ENCODE measurements at places on chromosomes 1 and 21.

- DNase-seq: no peak
Measured at GRCh38 chr1:92653605-92654381, 131.1 kb downstream of the EVI5 start.

- no peak for DNase-seq
Measured at GRCh38 chr1:218874313-218874712, 299.4 kb upstream of the LYPLAL1 start.

DNA sequence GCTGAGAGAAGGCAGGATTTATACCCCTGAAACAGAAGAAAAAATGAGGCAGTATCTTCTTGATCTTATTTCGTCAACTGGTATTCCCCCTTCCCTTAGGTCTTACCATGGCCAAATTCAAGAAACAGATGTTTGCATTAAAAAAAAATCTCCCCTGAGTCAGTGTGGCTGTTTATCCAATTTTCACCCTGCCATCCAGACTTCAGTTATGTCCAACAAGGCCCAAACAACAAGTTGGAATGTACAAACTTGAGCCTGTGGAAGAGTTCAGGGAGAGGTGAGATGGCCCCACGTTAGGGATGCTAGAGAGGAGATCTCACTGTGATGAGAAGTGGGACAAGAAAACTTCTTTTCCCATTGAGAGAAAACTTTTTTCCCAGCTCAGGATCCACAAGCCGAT lies 147.2 kb upstream of the PROX1 start:
- DNase-seq: no peak

DNA sequence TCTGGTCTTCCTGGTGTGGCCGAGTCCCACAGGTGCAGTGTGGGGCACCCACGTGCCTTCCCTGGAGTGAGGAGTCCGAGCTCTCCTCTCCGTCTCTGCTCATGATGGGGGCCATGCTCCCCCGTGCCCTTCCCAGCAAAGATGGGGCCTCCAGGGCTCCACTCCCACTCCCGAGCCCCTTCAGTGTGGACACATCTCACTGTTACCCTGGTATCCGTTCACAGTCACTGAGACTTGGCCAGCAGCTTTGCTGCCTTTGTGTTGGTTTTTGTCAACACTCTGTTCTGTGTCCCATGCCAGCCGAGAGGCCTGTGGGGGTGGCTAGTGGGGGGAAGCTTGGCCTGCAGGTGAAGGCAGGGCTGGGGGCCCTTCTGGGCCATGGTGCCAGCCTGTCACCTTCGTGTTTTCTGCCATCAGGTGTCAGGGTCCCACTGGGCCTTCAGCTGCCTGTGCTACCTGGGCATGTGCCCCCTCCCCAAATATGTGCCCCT lies 46.9 kb upstream of the POFUT2 start:
- DNase-seq: no peak

DNA sequence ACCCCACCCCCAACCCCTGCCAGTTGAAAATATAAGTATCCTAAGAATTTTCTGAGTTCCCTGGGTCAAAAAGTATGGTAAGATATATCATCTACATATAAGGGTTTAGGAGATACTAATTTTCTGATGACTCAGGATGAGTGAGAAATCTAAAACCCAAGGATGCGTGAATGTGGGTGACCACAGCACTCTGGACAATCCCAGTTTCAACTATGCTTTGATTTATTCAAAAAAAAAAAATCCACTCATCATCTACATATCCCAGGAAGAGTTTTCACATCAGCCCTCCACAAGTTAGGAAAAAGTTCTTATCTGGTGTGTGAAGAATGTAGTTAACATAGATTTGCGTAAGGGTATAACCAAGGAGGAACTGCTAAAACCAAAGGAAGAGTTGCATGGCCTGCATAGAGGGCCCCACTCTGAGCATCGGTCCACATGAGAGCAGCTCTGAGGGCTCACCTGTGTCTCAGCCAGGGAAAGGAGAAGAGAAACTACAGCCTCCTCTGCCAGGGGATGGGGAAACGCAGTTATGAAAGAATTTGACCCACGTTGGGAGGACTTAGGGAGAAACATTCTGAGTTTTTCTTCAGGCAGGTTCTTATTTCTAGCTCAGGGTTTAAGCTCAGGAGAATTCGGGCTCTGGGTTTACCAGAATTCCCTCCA lies 18.8 kb downstream of the LAMB3 start:
- no peak for DNase-seq

- DNase-seq: no peak
Measured at GRCh38 chr1:170410401-170411166, 121.4 kb upstream of the GORAB start.

GRCh38 chr1:207579436-207579799 lies 65.5 kb upstream of the CR1L start:
- DNase-seq: no peak

GRCh38 chr1:168892931-168893330 lies 163.9 kb upstream of the DPT start:
- no peak for DNase-seq

GRCh38 chr1:209766051-209766450 lies 10.2 kb downstream of the TRAF3IP3 start:
- DNase-seq: no peak

DNA sequence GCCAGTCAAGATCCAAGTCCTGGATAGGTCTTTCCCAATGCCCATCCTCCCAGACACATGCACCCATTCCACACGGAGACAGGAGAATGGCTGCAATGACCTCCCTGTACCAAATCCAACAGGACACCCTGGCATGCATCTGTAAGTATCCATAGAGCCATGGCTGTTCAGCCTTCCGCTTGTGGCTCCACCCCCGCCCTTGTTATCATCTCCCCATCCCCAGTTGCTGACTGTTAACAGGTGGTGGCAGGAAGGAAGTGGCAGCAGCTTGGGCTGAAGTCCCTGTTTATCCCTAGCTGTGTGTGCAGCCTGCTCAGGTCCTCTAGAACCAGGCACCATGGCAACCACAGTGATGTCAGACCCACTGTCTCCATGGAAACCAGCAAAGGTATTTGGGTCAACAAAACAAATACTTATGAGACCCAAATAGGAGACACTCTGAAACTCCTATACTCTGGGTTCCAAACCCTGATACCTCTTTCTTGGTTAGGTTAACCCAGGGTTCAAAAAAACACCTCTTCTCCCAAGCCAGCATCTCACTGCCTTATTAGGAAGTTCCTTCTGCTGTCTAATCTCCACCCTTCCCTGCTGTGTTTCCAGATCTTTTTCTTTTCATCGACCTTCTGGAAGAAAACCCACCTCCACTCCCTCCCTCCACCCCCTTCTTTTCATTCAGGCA lies 721 bp downstream of the PBXIP1 start:
- DNase-seq: peak; percentile 49

GRCh38 chr1:43465505-43466067 lies 11.9 kb upstream of the HYI start:
- DNase-seq: no peak

DNA sequence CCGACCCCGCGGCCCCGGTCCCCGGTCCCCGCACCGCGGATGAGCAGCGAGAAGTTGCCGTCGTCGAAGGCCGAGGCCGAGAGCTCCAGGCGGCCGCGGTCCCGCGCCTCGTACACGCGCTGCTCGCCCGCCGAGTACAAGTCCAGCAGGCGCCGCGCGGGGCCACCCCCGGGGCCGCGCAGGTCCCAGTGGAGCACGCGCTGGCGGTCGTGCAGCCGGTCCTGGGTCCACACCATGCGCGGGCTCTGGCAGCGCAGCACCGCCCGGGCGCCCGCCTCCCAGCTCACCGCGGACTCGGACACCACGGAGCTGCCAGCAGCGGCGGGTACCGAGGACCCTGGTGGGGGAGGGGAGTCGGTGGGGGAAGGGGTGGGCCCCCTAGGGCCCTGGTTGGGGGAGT lies 2.9 kb downstream of the MXRA8 start:
- no peak for DNase-seq

DNA sequence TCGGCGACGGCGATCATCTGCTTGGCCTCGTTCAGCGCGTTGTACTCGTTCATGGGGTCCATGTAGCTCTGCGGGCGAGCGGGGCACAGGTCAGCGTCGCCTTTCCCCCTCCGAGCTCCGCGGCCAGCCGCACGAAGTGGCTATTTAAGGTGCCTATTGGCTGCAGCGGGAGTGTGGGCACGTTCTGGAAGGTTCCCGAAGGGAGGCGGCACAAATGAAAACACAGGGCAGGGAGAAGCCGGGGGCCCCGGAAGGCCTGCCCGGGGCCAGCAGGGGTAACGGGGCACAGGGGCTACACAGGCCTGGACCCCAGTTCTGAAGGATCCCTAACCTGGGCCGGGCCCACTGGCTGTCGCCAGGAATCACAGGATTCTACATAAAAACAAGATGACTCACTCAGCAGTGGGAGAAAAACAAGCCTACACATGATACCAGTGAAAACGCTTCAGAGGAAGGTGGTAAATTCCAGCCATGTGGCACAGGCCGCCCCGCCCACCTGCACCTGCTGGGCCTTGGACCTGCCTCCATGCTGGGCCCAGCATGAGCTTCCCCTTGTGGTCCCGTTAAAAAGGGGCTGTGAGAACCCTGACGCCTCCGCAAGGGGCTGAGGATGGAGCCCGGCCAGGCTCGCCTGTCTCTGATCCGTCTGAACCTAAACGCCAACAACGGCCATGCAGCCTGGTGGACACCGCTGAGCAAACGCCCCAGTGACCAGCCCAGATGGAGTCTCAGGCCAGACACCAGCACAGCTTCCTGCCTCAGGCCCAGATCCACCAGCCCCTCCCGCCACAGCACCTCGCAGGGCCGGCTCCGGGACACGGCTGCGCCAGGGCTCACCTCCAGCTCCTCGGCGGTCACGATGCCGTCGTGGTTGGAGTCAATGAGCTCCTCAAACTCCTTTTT lies 3.9 kb upstream of the TNFRSF4 start:
- no peak for DNase-seq

DNA sequence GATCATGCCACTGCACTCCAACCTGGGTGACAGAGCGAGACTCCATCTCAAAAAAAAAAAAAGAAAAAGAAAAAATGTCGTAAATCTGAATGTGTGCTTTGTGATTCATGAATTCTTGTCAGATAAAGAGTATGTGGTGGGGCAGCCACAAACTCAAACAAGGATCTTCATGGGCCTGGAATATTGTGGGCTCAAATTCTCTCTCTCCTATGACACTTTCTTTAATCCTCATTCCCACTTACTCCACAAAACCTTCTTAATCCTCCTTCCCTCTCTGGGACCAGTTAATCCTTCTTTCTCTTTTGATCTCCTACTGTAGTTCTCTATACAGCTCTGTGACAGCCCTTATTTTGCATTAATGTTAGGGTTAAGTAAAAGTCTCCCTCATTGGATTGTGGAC lies 112.3 kb downstream of the AK5 start:
- no peak for DNase-seq

- no peak for DNase-seq
Measured at GRCh38 chr1:212237651-212238050, 47.6 kb upstream of the PPP2R5A start.

DNA sequence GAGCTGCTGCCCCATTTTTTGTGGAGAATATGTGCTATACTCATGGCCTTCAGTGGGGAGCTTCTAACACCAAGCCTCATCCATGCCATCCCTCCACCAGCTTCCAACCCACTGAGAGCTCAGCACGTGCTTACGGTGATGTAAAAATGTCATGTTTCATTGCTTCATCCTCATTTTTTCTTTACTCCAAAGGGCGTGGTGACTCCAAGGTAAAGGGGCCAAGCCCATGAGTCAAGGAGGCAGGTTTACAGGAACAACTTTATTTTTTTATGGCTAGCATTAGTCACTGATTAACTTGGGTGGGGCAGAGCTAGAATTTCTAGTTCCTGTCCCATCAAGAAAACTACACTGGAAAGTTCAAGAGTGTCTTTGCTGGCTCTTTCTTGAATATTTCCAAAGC lies at the start of gene C1orf226:
Gene C1orf226 (plus strand): TSS at position 346 of the 400 bp plus-strand sequence. CDS start 174 bp downstream, outside the sequence.
- DNase-seq: no peak

DNA sequence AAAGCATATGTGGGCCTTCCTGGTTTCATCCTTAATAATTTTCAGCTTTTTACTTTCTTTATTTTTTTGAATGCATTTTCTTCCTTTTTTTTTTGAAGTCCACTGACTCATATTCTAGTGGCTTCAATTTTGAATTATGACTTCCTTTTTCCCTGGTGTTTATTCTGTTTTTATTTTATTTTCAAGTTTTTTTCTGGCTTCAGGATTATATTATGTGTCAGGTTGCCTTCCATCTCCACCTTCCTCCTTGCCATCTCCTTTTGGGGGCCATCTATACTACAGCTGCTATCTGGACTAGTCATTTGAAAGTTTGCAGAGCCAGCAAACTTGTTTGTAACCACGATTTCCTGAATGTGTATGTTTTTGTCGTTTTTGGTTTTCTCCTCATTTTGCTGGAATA lies 117.6 kb downstream of the LEPR start:
- no peak for DNase-seq

DNA sequence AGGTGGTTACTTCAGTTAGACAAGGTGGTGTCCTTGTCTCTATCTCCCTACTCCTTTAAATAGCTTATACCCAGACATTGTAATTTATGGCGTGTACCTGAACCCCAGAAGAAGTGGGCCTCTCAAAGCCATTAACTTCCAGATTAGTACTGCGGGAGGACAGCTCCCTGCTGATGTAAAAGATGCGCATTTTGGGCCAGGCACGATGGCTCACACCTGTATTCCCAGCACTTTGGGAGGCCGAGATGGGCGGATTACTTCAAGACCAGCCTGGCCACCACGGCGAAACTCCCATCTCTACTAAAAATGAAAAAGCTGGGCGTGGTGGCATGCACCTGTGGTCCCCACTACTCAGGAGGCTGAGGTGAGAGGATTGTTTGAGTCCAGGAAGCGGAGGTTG lies 15.0 kb upstream of the PLEKHM2 start:
- DNase-seq: no peak

GRCh38 chr1:13992489-13993285 lies 292.7 kb downstream of the PRDM2 start:
- no peak for DNase-seq

- DNase-seq: no peak
Measured at GRCh38 chr1:11877074-11877473, 18.3 kb upstream of the NPPB start.

DNA sequence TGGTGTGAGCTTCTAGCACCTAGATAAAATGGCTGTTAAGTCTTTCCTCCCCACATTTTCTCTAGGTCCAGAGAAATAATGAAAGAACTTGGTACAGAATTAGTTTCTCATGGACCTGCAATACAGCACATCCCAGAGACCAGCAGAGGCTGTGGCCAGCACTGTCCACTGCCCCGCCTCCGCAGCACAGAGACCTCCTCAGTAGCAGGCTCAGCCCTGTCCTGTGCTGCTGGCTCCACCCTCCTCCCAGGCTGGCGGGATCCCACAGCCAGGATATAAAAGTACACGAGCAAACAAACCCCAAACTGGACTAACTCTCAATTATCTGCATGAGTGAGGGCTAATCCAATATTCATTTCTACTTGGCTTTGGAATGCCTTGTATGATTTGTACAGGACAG lies 401.5 kb downstream of the RPS6KC1 start:
- no peak for DNase-seq

GRCh38 chr1:43349594-43350306 lies 9.0 kb upstream of the CDC20 start:
- no peak for DNase-seq

GRCh38 chr21:34960687-34961086 lies 88.4 kb downstream of the RUNX1 start:
- no peak for DNase-seq

GRCh38 chr1:20551161-20551560 lies 1.2 kb upstream of the FAM43B start:
- DNase-seq: no peak

DNA sequence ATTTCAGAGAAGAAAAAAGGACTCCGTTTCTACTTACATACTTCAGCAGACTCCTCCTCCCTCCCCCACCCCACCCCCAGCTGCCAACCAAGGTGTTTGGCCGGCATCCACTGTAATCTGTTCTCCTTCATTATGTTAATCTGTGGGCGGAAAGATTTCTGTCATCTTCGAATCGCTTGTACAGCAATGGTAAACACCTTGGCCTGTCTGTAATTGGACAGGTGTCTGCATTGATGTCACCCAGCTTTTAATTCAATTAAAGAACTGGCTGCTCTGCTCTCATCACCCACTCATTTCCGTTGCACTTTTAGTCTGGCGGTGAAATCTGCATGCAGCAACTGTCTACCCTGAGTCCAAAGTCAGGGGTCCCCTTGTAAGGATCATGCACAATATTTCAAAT lies 368.6 kb downstream of the USH2A start:
- DNase-seq: no peak

Measured in NCI-H1417 treated with DMSO at 0.1 percent for 48 hours (cell line).